Muscle of back (tissue), 13 donors: ENCODE measurements at places on chromosomes 12 and 14. TPM values are rescaled to one million over a fixed set of nuclear protein-coding genes. Genes with fewer than 3 reads are reported as not detected.

GRCh38 chr14:72574715-72575114, 319.2 kb downstream of the DPF3 start:
- no peak for DNase-seq

The AKAP6 gene
- polyA plus RNA-seq, result 90.4 TPM

- DNase-seq, result peak; percentile 78
Observed at GRCh38 chr12:76866726-76867125, 12.1 kb downstream of the CSRP2 start.

The MMP14 gene
- 208 TPM for polyA plus RNA-seq

DNA sequence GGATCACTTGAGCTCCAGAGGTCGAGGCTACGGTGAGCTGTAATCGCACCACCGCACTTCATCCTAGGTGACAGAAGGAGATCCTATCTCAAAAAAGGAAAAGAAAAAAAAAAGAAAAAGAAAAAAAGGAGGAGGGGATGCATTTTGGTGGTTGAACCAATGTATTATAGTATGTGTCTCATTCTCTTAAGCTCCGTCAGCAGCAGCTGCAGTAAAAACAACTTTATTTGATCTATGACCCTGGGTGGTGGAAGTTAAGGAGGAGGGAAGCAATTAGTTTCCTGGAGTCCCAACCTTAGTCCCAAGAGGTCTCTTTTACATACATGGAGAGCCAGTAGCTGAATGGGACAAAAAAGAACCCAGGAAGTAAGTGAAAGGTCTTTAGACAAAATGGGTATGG, 26.8 kb upstream of the APOF start:
- DNase-seq, result no peak

The LRP1-AS gene
- 0.92 TPM for polyA plus RNA-seq

GRCh38 chr12:71400481-71400880, 39.1 kb upstream of the LGR5 start:
- DNase-seq, result no peak

- no peak for DNase-seq
Observed at GRCh38 chr14:87067061-87067460, 925.9 kb downstream of the GALC start.

DNA sequence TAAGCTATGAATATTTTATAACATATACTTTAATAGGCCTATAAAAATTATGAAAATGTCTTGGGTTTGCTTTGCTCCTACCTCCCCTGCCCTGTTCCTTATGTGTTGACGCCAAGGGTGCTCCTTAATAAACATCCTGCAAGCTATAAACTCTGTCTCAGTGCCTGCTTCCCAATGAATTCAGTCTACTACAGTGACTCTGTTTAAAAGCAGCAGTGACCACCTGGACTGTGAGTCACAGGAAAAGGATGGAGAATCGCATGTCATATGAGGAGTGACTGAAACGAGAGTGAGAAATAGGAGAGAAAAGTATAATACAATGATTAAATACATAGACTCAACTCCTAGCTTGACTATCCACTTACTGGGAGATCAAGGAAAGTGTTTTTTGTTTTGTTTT, 41.1 kb upstream of the CFAP54 start:
- no peak for DNase-seq

The TAS2R50 gene
- polyA plus RNA-seq, result 0.28 TPM

DNA sequence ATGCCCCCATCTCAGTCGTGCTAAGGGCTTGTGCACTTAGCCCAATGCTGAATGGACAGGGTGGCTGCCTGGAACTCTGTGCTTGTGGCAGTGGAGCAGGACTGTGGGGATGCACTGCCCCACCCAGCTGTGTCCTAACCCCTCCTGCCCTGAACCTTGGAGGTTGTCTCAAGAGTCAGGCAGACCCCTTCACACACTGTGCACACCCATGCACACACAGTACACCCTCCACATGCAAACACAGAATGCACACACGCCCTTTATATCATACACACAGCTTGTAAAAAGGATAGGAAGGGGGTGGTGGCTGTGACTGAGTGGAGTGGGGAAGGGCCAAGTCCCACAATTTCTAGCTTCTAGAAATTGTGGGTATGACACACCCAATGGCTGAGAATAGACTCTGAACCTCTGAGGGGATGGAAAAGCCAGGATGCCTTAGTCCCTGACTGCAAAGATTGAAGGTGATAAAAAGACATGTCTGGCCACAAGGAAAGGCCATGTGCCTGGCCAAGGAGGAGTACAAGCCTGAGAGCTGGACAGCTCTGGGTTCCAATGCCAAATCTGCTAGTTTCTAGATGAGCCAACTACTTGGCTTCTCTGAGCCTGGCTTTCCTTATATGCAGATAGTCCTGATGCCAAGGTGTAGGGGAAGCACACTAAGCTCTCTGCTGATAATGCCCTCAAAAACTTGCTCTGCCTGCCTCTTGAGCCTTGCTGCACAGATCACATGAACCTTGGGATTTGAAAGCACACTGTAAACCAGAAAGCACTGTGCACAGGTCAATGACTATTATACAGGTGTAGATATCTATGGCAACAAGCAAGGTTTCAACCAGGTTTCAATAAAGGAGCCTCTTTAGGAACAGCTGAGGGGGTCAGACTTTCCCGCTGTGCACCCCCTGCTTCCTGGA, 8.4 kb downstream of the KRT8 start:
- no peak for DNase-seq

GRCh38 chr12:4909734-4910501, at the start of gene KCNA1:
KCNA1 (plus strand) TSS chr12:4909905; CDS start chr12:4911379, 1,474 bp downstream.
- no peak for DNase-seq

The DLGAP5 gene
- 12.8 TPM for polyA plus RNA-seq

The CEBPE gene
- 0.20 TPM for polyA plus RNA-seq

The HNF1A gene
- not detected for polyA plus RNA-seq

DNA sequence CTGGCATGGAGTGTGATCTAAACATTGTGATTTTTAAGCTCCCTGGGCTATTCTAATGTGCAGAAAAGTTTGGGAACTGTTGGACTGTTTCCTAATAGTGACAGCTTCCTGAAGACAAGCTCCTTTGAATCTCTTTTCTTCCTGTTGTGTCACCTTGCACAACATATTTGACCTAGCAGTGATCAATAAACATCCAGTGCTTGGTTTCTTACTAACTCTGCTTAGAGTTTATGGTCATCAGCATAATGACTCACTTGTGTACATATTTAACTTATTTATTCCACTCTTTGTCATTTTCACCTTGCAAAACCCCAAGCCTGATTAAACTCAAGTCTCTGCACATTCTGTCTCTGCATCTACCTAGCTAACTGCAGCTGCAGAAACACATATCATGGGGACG, 27.3 kb upstream of the TBC1D30 start:
- DNase-seq, result no peak

The PTPRR gene
- polyA plus RNA-seq, result 2.4 TPM

The FITM1 gene
- polyA plus RNA-seq, result 113 TPM

The C3AR1 gene
- 4.5 TPM for polyA plus RNA-seq

The OR4E2 gene
- not detected for polyA plus RNA-seq

The NDRG2 gene
- 164 TPM for polyA plus RNA-seq

The LRRC9 gene
- 0.52 TPM for polyA plus RNA-seq

GRCh38 chr12:93862424-93862823, 185.2 kb downstream of the CRADD start:
- no peak for DNase-seq
